ENCODE measurements at places on chromosomes 5 and 9.
A peak's percentile ranks its signal among the peaks of the same experiment; 100 is the strongest.

- no peak for DNase-seq
These were observed 42.5 kb downstream of the CYSTM1 start for GRCh38 chr5:140217299-140218026.

- no peak for DNase-seq
These were observed 16.7 kb downstream of the IFNB1 start for GRCh38 chr9:21060919-21061561.

DNA sequence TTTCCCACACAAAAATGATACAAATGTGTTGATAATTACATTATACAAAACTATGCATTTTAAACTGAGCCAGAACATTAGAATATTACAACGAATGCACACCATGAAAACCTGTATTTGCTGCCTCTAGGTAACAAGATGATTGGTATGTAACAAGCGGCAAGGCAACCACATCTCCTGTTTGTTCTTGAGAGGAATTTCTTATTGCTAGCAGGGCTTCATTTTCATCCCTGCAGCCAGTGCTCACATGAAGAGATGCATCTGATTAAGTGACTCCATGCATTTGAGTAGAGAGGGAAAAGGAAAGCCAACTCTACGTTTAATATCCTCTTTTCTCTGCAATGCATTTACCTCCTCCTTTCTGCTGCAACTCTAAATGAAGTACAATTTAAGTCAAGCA, 36.6 kb downstream of the FRMD3 start:
- no peak for DNase-seq

GRCh38 chr9:82991671-82992070, 71.3 kb downstream of the RASEF start:
- DNase-seq: no peak

- no peak for DNase-seq
These were observed 257.9 kb upstream of the IRX4 start for GRCh38 chr5:2140501-2141175.

- no peak for DNase-seq
These were observed 24.1 kb downstream of the TENT4A start for GRCh38 chr5:6737043-6737941.

DNA sequence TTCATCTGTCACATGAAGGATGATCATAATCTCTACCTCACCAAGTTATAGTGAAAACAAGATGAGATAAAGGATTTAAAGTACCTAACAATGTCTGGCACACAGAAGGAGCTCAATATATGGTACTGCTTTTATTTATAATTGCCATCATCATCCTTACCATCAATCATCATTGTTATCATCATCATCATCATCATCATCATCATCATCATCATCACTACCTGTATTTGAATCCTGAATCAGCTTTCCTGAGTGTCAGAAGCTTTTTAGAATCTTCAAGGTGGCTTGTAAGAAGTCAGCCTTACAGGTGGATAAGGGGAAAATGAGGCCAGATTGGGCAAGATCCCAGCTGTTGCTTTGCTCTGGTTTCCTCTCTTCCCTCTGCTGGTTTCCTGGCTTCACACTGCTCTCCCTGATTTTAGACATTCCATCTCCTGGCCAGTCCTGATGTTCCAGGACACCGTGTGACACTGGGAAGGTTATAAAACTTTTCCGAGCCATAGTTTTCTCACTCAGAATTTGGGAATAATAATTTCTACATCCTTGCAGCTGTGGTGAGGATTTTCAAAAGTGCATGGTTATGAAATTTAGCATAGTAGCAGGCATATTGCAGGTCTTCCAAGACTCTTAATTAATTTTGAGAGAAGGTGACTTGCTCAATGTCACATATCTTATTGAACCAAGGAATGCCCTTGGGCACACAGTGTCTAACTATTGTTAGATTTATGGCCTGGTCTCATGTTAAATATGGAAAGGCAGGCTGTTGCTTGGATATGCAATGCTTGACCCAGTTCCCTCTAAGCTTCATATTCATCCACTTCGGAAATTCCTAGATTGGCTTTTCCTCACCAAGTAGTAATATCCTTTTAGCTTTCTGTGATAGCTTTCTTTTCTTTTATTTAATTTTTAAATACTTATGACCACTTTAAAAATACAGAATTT, 160.7 kb downstream of the TMEM38B start:
- no peak for DNase-seq

DNA sequence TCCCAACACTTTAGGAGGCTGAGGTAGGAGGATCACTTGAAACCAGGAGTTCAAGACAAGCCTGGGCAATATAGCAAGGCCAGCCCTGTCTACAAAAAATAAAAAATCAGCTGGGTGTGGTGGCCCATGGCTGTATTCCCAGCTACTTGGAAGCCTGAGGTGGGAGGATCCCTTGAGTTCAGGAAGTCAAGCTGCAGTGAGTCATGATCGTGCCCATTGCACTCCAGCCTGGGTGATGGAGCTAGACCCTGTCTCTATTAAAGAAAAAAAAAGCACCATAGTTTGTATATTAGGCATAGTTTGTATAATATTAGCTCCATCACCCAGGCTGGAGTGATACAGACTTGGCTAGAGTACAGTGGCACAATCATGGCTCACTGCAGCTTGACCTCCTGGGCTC, 9.6 kb upstream of the NME5 start:
- peak; percentile 42 for DNase-seq

DNA sequence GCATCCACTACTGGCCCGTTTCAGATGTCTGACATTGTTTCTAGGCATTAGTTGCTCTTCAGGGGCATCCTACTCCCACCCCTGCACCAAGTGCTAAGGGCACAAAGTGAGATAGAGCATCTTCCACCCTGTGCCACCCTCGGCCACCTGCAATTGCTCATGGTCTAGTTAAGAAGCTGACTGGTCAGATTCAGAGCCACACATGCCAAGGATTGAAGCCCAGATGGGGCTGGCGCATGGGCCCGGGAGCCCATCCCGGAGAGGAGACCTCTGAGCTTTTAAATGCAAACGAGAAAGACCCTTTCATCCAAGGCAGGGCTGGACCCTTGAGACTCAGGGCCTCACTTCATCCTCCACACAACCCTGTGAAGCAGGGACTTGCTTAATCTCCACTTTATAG, 28.5 kb downstream of the HRH2 start:
- no peak for DNase-seq

GRCh38 chr9:123611226-123611625, 255.2 kb downstream of the CRB2 start:
- DNase-seq: no peak

GRCh38 chr5:160649304-160649703, 202.7 kb downstream of the ATP10B start:
- DNase-seq: no peak

- DNase-seq: no peak
These were observed 140.0 kb downstream of the SIL1 start for GRCh38 chr5:139058121-139058520.

- DNase-seq: no peak
These were observed 191.8 kb downstream of the ESM1 start for GRCh38 chr5:54793468-54794134.

DNA sequence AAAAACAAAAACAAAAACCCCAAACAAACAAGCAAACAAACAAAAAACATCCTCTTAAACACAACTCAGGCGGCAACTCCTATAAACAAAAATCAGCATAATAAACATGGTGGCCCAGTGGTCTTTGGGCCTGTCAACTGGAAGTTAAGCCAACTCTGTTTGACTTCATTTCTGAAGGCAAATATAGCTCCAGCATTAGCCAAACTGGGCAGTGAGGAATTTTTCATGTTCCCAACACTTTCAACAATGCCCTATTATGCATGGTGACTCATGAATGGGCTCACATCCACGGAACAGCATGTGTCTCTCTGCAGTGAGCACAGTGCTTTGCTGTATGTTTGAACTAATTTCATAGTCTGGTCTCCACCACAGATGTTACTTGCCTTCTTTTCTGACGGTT, 143.9 kb upstream of the STC2 start:
- DNase-seq: no peak

GRCh38 chr9:96004379-96004778, 128.9 kb downstream of the ERCC6L2 start:
- DNase-seq: no peak

DNA sequence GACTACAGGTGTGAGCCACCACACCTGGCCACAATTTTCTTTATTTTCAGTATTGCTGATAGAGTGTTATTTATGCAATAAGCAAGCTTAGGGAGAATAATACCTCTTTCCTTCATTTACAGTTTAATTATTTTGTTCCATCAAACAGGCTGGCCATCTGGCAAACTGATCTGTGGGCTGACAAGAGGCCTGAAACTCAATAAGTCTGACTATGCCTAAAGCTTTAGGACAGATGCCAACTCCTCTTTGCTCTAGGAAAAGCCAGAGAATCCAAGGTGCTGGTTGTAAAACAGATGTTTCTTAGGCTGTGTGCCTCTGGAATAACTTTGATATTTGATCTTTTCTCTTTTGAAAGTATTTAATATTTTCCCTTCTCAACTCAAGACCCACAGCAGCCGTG, 98.4 kb downstream of the TARS1 start:
- no peak for DNase-seq

DNA sequence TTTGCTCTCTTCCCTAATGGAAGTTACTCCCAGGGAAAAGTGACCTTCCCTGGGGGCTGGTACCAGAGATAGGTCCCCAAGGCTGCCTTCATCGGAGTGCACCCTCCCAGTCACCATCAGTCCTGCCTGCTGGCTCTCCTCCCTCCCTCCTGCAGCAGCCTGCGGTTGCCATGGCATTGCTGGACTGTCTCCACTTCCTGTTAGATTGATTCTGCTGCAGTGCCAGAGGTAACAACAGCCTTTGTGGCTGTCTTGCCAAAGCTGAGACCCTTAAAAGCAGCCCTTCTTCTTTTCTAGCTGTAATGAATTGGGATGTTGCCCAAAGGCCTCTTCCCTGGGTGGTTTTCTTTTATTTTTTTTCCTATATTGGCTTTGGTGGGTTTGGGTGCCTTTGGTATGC, 78.1 kb upstream of the PRLR start:
- no peak for DNase-seq

- DNase-seq: no peak
These were observed 43.2 kb upstream of the NKX2-5 start for GRCh38 chr5:173278172-173278571.

DNA sequence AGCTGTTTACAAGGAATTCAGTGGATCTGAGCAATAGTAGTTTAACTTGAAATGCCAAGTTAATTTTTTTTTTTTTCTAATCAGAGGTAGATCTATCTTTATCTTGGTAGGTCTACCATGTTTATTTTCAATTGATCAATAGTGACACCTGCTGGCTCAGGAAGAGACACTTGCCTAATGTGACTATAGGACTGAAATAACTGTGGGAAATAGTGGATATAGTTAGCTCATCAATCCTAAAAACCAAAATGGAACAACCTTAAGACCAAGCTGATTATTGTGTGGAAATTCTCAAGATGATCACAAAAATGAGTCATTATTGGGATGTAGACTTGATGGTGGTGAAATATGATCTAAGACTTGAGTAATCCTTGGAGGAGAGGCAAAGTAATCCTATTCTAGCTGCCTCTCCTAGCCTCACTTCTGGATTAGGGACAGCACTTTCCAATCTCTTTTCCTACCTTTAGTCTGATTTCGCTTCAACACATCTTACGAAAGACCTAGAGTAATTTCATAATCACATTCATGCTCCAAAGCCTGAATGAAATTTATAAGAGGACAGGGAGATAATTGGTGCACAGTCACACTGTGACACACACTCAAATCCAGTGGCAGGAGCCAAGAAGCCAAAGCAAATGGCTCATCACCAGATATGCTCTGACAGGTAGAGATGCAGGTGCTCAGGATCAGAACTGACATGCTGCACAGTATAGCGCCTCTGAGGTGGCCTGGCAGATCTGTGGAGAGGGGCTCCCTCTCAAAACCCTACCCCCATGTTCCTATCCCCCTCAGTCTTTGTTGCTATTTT, 156.3 kb downstream of the HMHB1 start:
- DNase-seq: no peak

Data from glomerular endothelial cell (primary cell).